Astrocyte of the hippocampus (primary cell): ENCODE measurements at places on chromosomes 7 and 10.

GRCh38 chr7:158611541-158611940, 23.9 kb upstream of the PTPRN2 start:
- no peak for DNase-seq

GRCh38 chr7:108415084-108415483, 41.2 kb downstream of the NRCAM start:
- DNase-seq, result no peak

DNA sequence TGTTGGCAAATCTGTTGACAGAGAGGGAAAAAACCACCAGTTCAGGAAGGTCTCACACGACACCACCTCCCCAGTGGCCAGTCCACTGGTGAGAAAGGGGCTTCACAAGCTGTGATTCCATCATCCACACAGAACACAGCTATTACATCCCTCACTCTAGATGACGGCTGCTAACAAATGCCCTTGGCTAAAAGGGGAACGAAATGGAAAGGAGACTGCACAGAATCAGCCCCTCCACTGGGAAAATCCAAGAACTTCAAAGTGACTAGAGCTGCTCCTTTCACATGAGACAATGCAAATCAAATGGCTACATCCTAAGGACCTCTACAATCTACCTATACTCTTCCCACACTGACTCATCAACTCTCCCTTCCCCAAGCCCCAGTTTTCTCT, 5.6 kb downstream of the PARP12 start:
- no peak for DNase-seq

DNA sequence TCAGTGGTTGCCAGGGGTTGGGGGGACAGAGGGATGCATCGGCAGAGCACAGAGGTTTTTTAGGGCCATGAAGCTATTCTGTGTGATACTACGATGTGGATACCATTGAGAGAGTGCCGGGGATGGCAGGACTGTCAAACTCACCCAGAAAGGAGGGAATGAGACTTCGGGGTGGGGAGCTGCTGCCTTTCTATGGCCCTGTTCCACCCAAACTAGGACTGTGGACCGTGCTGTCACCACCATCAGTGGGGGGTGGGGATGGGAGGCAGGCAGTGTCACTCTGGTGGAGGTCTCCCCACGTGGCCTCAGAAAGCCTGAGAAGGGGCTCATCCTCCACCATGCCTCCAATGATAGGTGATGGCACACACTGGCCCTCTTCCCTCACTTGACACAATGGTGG, 146.2 kb downstream of the PTPN20 start:
- DNase-seq, result no peak

DNA sequence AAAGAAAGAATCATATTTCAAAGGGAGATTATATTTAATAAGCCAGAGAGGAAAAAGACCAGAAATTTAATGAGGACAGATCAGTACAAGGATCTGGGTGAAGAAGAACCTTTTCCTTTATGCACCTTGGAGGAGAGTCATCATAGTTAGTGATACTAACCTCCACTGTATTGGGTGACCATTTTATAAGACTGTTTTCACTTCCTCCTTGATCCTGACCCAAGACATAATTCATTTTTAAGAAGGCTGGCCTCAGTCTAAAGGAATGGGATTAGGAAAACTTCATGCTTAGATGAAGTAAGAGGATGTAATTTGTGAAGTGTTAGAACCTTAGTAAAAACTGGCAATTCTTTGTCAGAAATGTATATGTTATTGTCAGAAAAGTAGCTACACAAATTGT, 68.6 kb downstream of the ADAM22 start:
- no peak for DNase-seq

DNA sequence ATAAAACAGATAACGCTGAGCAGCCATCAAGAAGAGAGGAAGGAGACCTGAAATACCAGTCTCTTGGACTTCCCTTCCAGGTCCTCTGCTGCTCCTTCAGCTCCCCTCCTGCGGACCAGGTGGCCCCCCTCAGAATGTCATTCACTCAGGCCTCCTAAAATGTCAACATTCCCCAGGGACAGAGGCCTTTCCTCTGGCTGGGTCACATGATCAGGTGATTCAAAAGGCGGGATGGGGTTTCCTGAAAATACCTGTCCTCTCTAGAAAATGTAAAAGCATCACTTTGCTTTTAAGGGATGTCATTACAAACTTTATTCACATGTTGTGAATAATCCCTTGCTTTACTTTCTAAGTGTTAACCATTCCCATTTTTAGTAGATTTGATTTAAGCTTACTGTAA, 311.1 kb downstream of the INHBA start:
- no peak for DNase-seq

DNA sequence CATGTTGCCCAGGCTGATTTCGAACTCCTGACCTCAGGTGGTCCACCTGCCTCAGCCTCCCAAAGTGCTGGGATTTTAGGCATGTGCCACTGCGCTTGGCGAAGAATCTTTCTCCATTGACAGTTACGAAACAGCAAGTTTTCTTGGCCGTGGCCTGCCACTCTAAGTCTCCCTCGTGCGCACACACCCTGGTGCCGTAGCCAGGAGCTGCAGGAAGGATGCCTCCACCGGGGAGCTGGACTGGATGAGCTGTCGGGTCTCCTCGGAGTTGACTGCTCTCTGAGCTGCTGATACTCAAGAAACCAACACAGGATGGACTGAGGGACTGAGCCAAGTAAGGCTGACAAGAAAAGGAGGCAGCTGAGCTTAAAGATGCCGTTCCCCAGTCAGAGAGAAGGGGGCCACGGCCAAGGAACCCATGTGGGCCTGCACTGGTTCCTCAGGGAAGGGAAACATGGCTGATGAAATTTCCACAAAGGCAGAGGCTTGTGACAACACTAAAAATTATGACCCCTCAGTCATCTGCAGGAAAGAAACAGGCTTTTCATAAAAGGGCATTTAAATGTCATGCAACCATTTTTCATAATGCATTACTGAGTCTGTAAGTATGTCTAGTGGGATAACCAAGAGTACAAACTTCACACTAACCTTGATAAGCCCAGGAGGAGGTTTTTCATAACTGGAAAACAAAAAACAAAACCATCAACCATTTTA, 27.7 kb upstream of the FKBP9 start:
- DNase-seq, result no peak

DNA sequence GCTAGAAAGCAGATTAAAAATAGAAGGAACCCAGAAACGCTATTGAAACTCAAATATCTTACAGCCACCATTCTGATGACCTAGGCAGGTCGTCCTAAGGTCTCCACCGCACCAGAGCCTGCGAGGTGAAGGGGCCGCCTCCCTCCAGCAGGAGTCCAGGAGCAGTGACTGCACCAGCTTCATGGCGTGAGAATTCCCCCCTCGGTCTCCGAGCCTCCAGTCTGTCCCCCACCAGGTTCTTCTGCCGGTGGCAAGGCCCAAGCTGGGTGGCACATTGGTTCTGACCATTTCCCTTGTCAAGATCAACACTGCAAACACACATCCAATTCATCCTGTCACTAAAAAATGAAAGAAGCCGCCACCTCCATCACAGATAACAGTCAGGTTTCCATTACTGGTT, 98.7 kb downstream of the DIP2C start:
- no peak for DNase-seq

- DNase-seq, result no peak
These were observed 123.1 kb upstream of the ADO start for GRCh38 chr10:62681211-62681940.

DNA sequence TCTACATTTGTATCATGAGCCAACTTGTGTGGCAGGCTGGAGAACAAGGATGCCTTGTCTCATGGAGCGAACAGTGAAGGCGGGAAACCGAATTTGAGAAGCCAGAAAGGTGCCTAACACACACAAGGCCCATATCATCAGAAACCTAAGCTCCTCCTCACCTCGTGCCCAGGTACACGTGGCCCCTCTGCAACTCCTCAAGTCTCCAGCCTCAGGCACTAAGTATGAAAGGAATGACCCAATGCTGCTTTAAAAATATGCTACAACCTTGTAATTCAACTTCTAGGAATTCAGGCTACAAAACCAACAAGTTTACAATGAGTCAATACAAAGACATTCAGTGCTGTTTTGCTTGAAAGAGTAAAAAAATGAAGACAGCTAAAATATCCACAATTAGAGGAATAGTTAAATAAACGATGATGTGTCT, 95.7 kb downstream of the CDK6 start:
- peak; percentile 90 for DNase-seq

GRCh38 chr7:87499494-87499893, 24.0 kb upstream of the ABCB4 start:
- DNase-seq, result no peak

- no peak for DNase-seq
These were observed 8.8 kb downstream of the PARP12 start for GRCh38 chr7:140053812-140054539.

DNA sequence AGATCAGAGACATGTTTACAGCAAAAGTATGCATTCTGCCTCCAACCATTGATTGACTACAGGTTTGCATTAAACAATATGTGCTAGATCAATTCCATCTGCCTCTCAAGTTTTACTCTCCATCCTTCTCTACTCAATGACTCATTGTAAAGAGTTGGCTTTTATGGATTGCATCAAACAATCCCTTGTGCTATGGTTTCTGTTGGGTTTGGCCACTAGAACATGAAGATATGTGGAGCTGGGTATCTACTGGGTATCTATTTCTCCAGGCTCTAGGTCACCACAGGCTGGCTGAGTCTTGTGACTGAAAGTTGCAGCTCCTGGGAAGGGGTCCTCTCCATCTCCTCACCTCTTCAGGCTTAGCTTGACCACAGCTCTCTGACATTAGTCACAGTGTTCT, 204.7 kb downstream of the DGKI start:
- DNase-seq, result no peak

- no peak for DNase-seq
These were observed 60.2 kb downstream of the ZNF467 start for GRCh38 chr7:149713061-149713730.

DNA sequence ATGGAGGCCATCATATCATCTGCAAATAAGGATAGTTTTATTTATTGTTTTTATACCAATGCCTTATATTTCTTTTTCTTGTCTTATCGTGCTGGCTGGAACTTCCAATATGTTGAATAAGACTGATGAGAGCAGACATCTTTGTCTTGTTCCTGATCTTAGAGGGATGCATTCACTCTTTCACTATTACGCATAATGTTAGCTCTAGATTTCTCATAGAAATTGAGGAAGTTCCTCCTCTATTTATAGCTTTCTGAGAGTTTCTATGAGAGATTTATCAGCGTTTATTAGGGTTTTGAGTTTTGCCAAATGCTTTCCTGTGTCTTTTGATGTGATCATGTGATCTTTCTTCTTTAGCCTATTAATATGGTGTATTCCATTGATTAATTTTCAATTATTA, 49.3 kb downstream of the COL28A1 start:
- no peak for DNase-seq

- no peak for DNase-seq
These were observed 500.9 kb downstream of the NEBL start for GRCh38 chr10:20396205-20396604.

DNA sequence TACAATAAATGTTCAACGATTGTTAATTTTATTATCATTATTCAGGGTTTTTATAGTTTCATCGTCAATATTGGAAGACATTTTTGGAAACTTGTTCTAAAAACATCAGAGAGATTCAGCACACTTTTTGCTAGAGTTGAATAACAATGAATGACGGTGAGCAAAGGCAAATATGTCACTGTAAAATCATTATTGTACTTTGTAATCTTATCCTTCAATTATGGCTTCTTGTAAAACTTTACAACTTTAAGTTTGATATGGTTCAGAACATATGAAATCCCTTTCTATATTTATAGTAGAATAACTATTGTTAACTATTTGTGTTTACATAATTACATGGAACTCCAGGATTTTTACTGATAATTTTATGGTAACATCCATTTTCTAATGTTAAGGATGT, 167.8 kb upstream of the SEMA3A start:
- no peak for DNase-seq

- DNase-seq, result peak; percentile 63
These were observed 54.3 kb upstream of the TNRC18 start for GRCh38 chr7:5477723-5478531.

DNA sequence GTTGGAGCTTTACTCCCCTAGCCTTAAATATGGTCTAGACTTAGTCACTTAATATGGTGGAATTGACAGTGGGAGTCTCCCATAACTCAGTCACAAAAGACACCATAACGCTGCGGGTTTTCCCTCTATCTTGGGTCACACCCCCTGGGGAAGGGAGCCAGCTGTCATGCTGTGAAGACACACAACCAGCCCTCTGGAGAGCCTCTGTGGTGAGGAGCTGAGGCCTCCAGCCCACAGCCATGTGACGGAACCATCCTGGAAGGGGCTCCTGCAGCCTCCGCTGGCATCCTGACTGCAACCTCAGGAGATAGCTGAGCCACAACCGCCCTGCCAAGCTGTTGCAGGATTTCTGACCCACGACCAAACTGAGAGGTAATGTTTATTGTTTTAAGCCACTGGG, 37.9 kb downstream of the PAXIP1 start:
- DNase-seq, result peak; percentile 24

GRCh38 chr10:57188846-57189245, 827.8 kb upstream of the ZWINT start:
- DNase-seq, result no peak

- DNase-seq, result no peak
These were observed 6.1 kb downstream of the RAMP3 start for GRCh38 chr7:45163692-45164052.

DNA sequence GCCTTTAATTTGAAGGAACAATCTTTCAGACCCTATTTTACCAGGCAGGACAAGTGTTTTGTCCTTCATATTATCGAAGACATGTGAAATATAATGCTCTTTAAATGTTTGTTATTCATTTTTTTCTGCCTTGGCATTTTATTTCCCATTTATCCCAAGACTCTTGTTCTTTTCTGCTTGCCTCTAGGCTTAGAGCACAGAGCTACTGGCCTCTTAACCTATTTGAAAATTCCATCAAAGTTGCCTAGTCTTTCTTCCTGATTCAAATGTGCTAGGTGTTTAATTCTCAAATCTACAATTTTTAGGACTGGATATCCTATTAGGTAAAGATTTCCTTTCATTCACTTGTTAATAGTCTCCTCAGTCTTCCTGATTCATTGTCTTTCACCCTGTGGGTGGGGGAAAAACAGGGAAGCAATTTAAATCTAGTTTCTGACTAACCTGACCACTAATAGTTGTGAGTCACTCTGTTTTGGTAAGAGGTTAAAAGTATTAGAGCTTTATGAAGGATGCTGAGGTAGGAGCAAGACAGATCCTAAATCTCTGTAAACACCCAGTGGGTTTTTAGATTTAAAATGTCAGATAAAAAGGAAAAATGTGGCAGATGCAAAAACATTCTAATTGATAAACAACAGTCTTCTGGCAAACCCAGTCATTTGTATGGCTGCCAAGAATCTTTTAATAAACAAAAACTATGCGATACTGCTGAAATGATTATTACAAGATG, 1.5 kb downstream of the LIPK start:
- DNase-seq, result peak; percentile 76

DNA sequence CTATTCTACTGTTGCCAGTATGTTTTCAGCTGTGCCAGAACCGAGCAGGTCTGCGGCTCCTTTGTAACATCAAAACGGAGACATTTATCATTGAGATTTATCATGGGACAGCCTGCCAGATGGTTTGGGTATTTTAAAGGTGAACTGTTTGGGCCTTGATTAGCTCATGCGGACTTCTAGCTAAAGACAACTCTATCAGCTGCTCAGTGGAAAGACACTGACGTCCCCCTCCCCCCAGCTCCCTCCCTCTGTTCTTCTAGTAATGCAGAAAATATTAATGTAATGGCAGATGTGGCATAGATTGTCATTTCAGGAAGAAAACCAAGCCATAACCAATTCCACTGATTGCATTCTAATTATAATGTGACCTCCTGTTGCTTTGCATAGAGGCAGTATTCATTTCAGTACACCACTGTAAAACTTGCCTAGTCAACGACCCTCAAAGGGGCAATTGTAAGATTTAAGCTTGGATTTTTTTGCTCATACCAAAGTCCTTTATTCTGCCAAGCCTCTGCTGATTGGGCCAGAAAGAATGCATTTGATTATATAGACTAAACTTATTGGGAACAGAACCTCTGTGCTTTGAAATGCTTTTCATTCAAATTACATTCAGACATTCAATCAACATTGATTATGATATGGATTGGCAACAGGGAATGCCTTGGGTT, 966.8 kb downstream of the LRMDA start:
- DNase-seq, result peak; percentile 47
